Activated CD4-positive, alpha-beta T cell treated with anti-CD3 and anti-CD28 coated beads for 36 hours (primary cell): ENCODE measurements at places on chromosomes 11 and 22. TPM values are rescaled to one million over a fixed set of nuclear protein-coding genes. Genes with fewer than 3 reads are reported as not detected.

Gene C22orf15
- 1.3 TPM for total RNA-seq

DNA sequence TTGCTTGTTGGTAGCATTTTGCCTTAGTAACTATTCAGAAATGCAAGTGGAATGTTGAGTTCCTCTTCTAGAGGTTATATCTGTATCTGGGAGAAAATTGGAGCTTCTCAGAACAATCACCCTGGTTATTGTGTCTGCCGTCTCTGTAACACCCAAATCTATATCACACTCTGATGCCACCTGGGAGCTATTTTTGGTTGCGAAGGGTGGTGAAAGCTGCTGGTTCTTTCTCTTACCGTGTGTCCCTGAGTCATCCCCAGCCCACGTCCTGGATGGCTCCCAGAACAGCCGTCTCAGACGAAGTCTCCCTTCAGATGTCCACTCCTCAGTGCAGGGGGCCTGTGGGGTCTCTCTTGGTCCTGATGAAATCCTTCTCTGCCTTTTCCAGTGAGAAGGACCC lies 83.5 kb downstream of the C22orf31 start:
- peak; percentile 22 for DNase-seq

- DNase-seq: no peak
Measured at GRCh38 chr11:58659910-58660570, 37.6 kb downstream of the CNTF start.

Gene GDPD4
- not detected for total RNA-seq

Gene C11orf42
- not detected for total RNA-seq

GRCh38 chr11:119907122-119907851 lies 178.3 kb upstream of the NECTIN1 start:
- DNase-seq: no peak
